Large intestine (tissue), 12 donors: ENCODE measurements at places on chromosomes 5 and 9. TPM values are rescaled to one million over a fixed set of nuclear protein-coding genes. Genes with fewer than 3 reads are reported as not detected.

- H3K36me3 ChIP-seq = no peaks in the 10 kb centered on the region
- peaks cover 13% of the 10 kb centered on the region for H3K4me1 ChIP-seq
- H3K4me3 ChIP-seq = no peak overlapping the region
- H3K27me3 ChIP-seq = no peaks in the 10 kb centered on the region
- DNase-seq = no peak
- peak overlapping the region; percentile 56 for H3K27ac ChIP-seq
These were observed 11.6 kb downstream of the FANCC start for GRCh38 chr9:95305770-95306492.

DNA sequence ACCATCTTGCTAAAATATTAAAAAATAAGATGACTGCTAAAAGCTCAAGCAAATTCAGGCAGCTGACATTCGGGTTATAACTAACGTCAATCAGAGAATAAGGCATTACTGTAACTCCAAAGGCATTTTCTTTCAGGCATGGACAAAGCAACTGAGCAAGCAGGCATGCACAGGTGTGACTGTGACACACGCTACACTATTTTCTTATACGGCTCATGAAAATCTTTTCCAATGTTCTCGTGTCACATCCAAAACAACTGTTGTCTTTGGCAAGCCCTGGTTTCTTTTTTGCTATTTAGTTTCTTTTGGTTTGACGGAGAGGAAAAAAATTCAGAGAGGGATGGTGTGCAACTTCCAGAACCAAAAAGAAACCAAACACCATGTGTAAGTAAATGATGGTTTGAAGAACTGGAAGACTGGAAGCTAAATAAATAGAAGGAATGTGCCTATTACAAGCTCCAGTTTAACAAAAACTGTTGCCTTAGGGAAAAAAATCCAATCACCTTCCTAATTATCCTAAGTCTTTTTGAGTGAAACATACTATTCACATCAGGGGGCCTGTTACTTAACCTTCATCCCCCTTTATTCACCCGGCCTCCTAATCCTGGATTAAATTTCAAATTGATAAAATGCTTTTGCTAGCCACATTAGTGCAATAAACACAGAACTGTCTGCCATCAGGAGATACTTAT lies 277.6 kb downstream of the PSAT1 start:
- H3K36me3 ChIP-seq = no peaks in the 10 kb centered on the region
- H3K27me3 ChIP-seq = no peaks in the 10 kb centered on the region
- H3K27ac ChIP-seq = no peak overlapping the region
- no peak for DNase-seq
- no peaks in the 10 kb centered on the region for H3K4me1 ChIP-seq

DNA sequence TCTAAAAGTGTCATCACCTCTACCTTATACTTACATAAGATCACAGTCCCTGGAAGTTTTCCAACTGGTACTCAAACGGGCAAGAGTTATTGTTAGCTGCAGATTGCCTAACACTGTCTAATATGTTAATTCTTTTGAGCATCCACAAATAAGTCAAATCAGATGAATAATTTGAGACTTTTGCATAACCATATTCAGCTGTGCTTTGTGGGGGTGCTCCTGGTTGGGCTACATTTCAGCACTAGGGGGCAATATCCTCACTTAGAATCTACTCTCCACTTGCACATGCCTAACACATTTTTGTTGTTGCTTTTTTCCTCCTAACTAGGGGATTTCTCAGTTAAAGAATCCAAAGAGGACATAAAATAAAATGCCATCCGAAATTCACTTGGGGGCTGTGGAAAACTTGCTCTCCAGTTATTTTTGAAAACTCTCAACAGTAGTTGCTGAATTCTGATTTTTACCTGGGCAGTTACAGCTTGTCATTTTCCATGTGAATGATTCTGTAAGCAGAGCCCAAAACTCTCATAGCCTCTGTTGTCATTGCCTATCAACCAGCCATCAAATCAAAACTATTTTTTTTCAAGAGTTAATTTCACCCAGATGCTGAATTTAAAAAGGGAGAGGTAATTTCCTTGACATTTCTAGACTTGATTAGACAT lies 71.5 kb downstream of the TRIM36 start:
- H3K27me3 ChIP-seq = no peaks in the 10 kb centered on the region
- no peaks in the 10 kb centered on the region for H3K36me3 ChIP-seq
- H3K4me3 ChIP-seq = no peak overlapping the region
- H3K4me1 ChIP-seq = no peaks in the 10 kb centered on the region
- peak; percentile 7 for DNase-seq

DNA sequence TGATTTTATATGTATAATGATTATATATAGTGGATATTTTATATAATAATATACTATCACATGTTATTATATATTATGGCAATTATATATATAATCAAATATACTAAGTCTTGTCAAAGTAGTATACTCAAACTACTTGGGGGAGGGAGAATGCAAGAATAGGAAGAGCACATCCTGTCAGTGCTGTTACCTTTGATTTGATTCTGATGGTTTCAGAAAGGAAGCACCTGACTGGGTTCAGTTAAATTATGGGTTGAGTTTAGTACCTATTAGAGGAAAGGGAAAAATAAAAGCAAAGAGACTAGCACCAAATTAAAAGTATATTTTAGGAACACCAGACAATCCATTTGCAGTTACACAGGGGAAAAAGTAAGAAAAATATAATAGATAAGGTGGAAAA lies 107.6 kb downstream of the GRIA1 start:
- H3K4me1 ChIP-seq = no peaks in the 10 kb centered on the region
- DNase-seq = no peak
- H3K27ac ChIP-seq = no peak overlapping the region
- no peaks in the 10 kb centered on the region for H3K36me3 ChIP-seq

DNA sequence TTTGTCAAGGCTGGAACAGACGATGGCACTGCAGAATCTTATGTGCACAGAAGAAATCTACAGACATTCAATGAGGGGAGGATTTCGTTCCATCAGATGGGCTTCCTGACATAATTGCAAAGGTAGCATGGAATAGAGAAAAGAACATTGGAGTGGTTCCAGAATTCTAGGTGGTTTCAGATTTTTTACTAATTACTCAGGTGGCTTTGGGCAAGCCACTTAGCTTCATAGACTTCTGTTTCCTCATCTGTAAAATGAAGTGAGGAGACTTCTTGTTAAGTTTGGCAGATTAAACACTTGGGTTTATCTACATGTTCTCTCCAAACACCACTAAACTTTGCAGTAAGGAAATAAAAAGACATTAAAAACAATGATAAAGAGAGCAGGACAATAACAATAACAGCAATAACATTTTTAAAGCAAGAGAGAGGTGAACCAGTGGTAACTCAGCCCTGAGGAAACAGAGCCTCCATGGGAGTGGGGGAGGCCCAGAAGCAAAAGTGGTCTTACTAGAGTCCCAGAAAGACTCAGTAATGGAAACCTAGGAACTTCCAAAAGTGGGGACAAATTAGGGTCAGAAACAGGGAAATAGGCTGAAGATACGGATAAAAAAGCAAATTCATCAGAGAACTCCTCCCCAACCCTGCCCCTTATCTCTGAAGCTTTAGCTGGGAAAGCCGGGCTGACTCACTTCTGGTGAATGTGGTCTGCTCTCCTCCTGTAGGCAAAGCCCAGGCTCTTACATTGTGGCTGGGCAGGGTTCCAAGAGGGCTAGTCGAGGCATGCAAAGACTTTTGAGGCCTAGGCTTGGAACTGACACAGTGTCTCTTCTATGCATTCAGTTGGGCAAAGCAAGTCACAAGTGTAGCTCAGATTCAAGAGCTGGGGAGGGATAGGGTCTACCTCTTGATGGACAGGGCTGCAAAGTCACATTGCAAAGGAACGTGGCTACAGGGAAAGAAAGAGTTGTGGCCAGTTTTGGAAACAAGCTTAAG lies 11.8 kb upstream of the ACTBL2 start:
- DNase-seq = peak; percentile 13
- no peak overlapping the region for H3K4me3 ChIP-seq
- H3K27ac ChIP-seq = no peak overlapping the region
- no peaks in the 10 kb centered on the region for H3K4me1 ChIP-seq

GRCh38 chr9:108436448-108436847 lies 419.3 kb downstream of the ACTL7B start:
- no peaks in the 10 kb centered on the region for H3K4me1 ChIP-seq
- no peaks in the 10 kb centered on the region for H3K36me3 ChIP-seq
- no peak overlapping the region for H3K4me3 ChIP-seq
- DNase-seq = no peak
- no peak overlapping the region for H3K27ac ChIP-seq
- no peaks in the 10 kb centered on the region for H3K27me3 ChIP-seq

GRCh38 chr9:98943682-98944056 lies at the start of gene COL15A1:
Gene COL15A1 (plus strand): TSS chr9:98943907. CDS start chr9:98944062, 155 bp downstream.
- no peak within 1 kb of the TSS for H3K27ac ChIP-seq
- peaks cover 3% of the 10 kb centered on the region for H3K4me1 ChIP-seq
- H3K36me3 ChIP-seq = no peaks in the 10 kb centered on the region
- H3K27me3 ChIP-seq = peaks cover 61% of the 10 kb centered on the region
- no peak for DNase-seq

GRCh38 chr9:137809040-137809576 lies 68.5 kb upstream of the CACNA1B start:
- no peak overlapping the region for H3K27ac ChIP-seq
- peaks cover 50% of the 10 kb centered on the region for H3K36me3 ChIP-seq
- no peak for DNase-seq

GRCh38 chr9:12439267-12439666 lies 253.9 kb upstream of the TYRP1 start:
- no peaks in the 10 kb centered on the region for H3K27me3 ChIP-seq
- H3K36me3 ChIP-seq = no peaks in the 10 kb centered on the region
- H3K4me3 ChIP-seq = no peak overlapping the region
- H3K27ac ChIP-seq = no peak overlapping the region
- H3K4me1 ChIP-seq = no peaks in the 10 kb centered on the region

DNA sequence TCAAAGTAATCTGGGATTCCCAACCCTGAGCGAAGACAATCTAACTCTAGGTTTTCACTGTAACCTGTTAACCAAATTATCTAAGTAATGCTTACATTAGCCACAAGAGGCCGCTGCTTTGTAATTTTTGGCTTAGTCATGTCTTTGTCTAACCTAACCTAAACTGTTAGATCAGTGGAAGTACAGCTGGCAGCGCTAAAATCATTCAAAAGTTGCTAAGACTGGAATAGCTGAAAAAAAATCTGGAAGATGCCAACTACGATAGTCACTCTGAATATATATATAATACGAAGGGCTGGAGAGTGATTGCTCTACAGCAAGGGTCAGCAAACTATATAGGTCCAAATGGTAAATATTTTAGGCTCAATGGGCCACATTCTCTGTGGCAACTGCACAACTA lies 60.2 kb downstream of the FBXO38 start:
- H3K4me1 ChIP-seq = peaks cover 21% of the 10 kb centered on the region
- peak; percentile 70 for DNase-seq
- H3K27ac ChIP-seq = no peak overlapping the region

DNA sequence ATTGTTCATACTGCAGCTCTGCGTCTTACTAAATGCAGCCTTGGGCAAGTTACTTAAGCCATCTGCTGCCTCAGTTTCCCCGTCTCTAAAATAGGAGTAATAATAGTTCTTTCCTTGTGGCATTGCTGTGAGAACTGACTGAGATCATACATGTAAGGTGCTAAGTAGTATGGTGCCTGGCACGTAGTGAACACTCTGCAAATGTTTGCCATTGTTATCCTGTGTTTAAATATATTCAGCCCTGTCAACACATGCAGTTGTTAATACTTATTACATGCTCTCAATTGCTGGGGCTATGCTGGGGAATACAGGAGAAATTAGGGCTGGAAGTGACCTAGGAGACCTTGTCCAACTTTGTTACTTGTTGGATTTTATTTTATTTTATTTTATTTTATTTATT lies 105.2 kb upstream of the RAI14 start:
- no peak overlapping the region for H3K4me3 ChIP-seq
- no peaks in the 10 kb centered on the region for H3K36me3 ChIP-seq
- peaks cover 14% of the 10 kb centered on the region for H3K4me1 ChIP-seq
- DNase-seq = no peak
- H3K27ac ChIP-seq = no peak overlapping the region

DNA sequence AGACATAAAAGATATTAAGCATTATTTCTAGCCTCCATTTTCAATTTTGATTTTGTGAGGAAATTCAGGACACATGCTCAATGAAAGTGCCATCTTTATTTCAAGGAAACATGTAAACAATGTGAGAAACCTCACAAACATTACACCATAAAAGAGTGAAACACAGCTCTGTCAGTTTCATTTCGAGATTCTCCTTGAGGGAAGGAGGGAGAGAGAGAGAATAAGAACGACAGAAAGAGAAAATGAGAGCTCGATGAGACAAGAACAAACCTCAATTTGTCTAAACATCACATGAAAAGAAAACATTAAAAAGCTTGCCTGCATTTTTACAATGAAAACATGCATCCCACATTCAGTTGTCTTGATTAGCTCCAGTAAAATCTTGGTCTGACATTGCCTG lies 553.5 kb upstream of the MEF2C start:
- DNase-seq = no peak
- no peaks in the 10 kb centered on the region for H3K36me3 ChIP-seq
- no peak overlapping the region for H3K4me3 ChIP-seq
- H3K27ac ChIP-seq = no peak overlapping the region
- H3K4me1 ChIP-seq = no peaks in the 10 kb centered on the region

DNA sequence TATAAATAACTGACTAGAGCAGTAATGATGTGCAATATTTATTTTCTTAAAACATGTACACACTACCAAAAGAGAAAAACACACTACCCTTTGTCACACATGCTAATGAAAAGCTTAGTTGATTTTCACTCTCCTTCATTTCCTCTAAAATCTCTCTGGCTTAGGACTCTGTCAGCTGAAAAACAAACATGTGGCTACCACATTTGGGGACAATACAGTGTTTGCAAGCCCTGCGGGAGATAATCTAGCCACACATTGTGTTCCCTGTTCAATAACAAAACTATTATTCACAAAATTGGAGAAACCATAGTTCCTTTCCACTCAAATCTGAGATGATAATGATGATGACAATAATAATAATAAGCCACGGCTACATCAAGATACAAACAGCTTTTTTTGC lies 3.5 kb upstream of the LOX start:
- H3K27ac ChIP-seq = no peak overlapping the region
- peaks cover 4% of the 10 kb centered on the region for H3K4me1 ChIP-seq
- H3K36me3 ChIP-seq = no peaks in the 10 kb centered on the region
- no peak for DNase-seq
- H3K4me3 ChIP-seq = no peak overlapping the region

DNA sequence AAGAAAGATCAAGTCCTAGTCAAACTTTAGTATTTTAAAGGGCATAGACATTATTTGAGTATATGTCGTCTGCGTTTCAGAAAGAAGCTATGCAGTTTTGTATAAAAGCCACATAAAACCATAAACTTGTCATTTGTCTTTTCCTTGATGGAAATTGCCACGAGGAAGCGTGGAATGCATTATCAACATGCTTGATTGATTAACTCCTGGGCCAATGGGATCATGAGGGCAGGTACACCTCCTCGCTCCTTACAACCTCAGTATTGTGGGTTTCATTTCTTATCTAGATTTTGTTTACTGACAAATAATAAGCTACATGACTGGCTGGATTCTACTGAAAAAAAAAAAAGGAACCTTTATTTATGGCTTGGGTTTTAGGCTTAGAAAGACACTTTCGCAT lies 122.5 kb upstream of the RFX3 start:
- H3K27ac ChIP-seq = no peak overlapping the region
- no peak for DNase-seq
- H3K4me3 ChIP-seq = no peak overlapping the region
- no peaks in the 10 kb centered on the region for H3K27me3 ChIP-seq
- no peaks in the 10 kb centered on the region for H3K4me1 ChIP-seq

The LNPEP gene
- 19.7 TPM for polyA plus RNA-seq

The TPM2 gene
- 463 TPM for polyA plus RNA-seq

The GABRG2 gene
- polyA plus RNA-seq = 2.1 TPM

The CRB2 gene
- polyA plus RNA-seq = 2.3 TPM

The PCDHB9 gene
- polyA plus RNA-seq = 0.73 TPM
